Dermis blood vessel endothelial cell (primary cell): ENCODE measurements at places on chromosomes 3 and 15. TPM values are rescaled to one million over a fixed set of nuclear protein-coding genes. Genes with fewer than 3 reads are reported as not detected.

DNA sequence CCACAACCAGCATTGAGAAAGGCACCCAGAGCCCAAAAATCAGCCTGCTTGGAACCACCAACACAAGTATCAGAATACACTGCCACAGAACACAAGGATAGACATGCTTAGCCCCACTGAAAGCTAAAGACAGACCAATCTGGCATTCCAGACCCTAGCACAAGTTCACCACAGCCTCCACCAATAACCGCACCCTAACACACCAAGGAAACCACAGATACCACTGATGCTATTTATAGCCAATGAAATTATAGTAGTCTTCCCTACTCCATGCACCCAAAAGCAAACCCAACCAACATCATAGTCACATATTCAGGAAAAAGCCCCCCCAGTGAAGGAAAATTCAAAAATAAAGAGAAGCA, 83.9 kb upstream of the STT3B start:
- no peak for DNase-seq

The CFAP100 gene
- total RNA-seq = not detected in 2 replicates

GRCh38 chr3:122627301-122627700, 49.9 kb downstream of the PARP15 start:
- no peak for DNase-seq

GRCh38 chr3:50339485-50340146, 1.0 kb downstream of the RASSF1 start:
- DNase-seq = no peak

DNA sequence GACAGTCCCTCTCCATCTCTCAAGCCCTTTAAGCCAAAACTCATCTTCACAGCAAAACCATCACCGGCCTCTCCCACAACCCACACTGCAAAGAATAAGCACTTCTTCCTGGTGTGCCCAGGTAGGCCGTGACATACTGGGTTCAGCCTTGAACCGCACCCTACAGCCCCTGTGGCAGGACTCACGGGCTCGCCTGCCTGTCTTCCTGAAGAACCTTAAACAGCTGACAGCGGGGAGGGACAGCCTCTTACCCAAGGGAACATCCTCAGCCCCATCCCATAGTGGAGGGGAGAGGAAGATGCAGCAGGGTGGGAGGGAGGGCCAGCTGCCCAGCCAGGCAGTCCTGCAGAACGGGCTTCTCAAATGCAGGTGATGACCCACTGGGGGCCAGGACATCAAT, 40.2 kb downstream of the TBC1D2B start:
- no peak for DNase-seq

The ISLR2 gene
- not detected in 2 replicates for total RNA-seq

- no peak for DNase-seq
Measured at GRCh38 chr3:30399394-30400181, 206.8 kb upstream of the TGFBR2 start.

The CD276 gene
- total RNA-seq = 43.6 and 106 TPM in 2 replicates

GRCh38 chr3:3851621-3852323, 52.5 kb downstream of the LRRN1 start:
- DNase-seq = no peak

DNA sequence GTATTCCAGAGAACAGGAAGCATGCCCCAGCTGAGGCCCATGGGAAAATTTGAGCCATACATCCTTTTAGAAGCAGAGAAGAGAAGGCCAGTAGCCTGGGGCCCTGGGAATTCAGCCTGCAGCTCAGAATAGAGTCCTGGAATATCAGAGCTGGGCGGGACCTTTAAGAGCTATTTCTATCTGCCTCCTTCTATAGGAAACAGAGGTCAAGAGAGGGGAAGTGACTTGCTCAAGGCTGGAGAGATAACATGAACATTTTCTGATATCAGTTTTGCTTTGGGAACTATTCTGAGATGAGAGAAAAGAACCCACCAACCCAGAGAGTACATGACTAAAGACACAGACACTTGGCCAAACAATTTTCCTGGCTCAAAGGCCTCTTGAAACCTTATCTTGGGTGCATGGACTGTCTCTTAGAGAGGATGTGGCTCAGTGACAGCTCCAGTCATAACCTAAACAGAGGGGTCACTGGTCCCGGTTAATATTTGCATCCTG, 26.0 kb downstream of the MASP1 start:
- peak; percentile 87 for DNase-seq

The ADAMTSL3 gene
- 6.0 and 15.1 TPM in 2 replicates for total RNA-seq

The PLS1 gene
- 0.85 and 2.2 TPM in 2 replicates for total RNA-seq

The C2CD4B gene
- 34.9 and 96.0 TPM in 2 replicates for total RNA-seq
